Spleen (tissue), 13 donors: ENCODE measurements at places on chromosomes 2 and 18. TPM values are rescaled to one million over a fixed set of nuclear protein-coding genes. Genes with fewer than 3 reads are reported as not detected.
A peak's percentile ranks its signal among the peaks of the same experiment; 100 is the strongest.

- no peak for DNase-seq
These were observed 109.5 kb downstream of the SP3 start for GRCh38 chr2:173855661-173856060.

The KLF7 gene
- 2.9 TPM for polyA plus RNA-seq

The SERPINB11 gene
- not detected for polyA plus RNA-seq

- DNase-seq, result no peak
These were observed 53.6 kb upstream of the RNF152 start for GRCh38 chr18:61946449-61946848.

- no peak for DNase-seq
These were observed 3.9 kb upstream of the AGAP1 start for GRCh38 chr2:235489897-235490296.

The ASPRV1 gene
- 2.0 TPM for polyA plus RNA-seq

The LHCGR gene
- not detected for polyA plus RNA-seq

- DNase-seq, result peak; percentile 82
These were observed 104.2 kb downstream of the SPTBN1 start for GRCh38 chr2:54560146-54560881.

DNA sequence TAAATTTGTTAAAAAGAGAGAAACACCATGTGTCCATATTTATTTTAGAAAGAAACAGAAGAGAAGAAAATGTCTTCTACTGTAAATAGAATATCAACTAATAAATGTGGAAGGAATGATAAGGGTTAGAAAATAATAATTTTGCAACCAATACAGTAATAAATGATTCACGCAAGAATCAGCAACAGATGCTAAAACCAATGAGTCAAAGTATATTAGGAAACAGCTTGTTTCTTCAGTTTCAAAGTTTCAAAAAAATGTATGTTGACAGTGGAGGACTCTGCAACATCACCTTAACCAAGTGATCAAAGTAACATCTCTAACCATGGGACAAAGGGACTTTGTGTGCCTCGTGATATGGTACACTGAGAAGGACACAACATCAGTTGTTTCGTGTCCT is 147.0 kb downstream of the TWIST2 start:
- DNase-seq, result no peak

DNA sequence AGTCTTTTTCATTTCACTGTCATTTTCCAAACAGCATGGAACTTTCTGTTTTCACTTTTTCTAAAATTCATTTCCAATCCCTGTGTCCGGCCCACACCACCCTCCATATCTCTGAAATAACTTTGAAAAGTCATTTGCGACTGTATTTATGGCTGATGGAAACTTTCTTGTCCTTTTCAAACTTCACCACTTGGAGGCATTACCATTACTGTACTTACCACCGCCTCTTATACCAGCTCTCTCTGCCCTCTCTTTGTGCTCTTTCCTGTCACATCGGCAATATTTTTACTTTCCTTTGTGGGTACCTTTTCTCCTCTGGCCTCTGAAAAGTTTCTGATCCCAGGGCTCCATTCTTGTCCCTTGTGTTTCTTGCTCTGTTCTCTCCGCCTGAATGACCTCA is 39.5 kb upstream of the IL1RL1 start:
- DNase-seq, result no peak

DNA sequence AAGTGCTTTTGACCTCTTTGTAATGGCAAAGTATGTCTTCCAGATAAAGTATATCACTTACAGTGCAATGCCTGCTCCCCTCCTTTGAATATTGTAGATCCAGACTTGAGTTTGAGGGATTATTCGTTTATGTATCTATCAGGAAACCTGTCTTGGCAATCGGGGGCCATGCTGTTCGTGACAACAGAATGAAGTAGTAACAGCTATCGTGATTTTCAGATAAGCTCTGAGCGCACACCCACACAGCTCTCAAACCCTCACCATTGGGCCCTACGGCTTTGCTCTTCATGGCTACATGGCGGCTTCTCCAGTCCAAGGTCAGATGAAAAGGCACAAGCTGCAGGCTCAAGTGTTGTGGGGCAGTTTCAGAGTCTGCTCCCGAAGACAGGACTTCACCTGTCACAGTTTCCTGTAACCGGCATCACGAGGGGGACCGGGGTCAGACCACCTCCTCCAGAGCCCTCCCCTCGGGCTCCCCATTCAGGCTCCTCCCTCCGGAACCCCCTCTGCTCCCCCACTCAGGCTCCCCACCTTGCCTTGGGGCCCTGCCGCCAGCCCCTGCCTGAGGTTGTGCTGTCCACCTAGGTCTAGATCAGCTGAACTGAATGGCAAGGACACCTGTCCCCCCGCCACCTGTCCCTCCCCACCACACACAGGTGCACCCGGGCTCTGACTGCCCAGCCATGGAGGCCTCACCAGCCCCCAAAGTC is 292.5 kb upstream of the SALL3 start:
- DNase-seq, result no peak
